Left colon (tissue), 2 donors: ENCODE measurements at places on chromosomes 13 and 19. TPM values are rescaled to one million over a fixed set of nuclear protein-coding genes. Genes with fewer than 3 reads are reported as not detected.

- DNase-seq, result no peak
Observed at GRCh38 chr13:75256922-75257321, 225.0 kb downstream of the TBC1D4 start.

DNA sequence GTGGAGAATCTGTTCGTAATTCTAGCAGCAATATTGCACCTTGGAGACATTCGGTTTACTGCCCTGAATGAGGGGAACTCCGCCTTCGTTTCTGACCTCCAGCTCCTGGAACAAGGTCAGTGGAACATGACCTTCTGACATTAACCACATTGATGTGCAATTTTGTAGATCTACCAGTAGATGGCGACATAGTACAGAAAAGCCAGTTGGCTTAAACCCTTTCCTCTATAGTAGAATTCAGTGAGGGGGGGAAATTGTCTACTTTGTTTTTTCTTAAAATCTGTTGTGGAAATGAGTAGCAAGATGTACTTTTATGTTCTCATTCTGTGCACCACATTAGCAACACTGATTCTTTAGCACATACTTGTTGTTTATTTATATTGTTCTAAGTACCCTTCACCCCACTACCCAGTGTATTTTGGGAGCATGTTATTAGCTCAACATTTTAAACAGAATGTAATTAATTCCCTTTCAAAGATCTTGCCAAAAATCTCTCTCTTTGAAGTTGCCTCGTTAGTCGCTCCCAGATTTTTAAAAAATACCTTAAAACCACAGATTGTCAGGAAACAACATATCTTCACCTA, 332.2 kb downstream of the MYO16 start:
- no peak for DNase-seq

- DNase-seq, result no peak
Observed at GRCh38 chr19:31597616-31598015, 248.4 kb upstream of the TSHZ3 start.

GRCh38 chr13:50550151-50550550, 293.3 kb downstream of the DLEU7 start:
- no peak for DNase-seq

- DNase-seq, result peak; percentile 35
Observed at GRCh38 chr13:109743706-109744453, 42.5 kb downstream of the IRS2 start.

DNA sequence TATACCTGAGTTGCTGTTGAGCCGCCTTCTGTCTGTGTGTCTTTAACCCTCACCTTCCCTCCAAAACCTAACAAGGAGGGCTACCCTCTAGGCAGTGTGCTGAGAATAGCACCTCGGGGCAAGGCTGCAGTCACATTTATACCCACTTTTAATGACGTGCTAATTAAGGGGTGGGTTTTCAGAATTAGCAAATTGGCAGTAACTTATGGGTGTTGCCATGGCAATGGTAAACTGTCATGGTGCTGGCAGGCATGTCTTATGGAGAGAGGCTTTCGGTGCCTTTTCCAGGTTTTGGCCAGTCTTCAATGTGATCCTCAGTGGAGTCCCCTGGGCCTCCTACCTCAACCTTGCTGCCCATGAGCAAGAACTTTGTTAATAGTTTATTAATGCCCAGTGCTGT, 1.2 kb upstream of the PNMA8A start:
- DNase-seq, result no peak

GRCh38 chr13:102369302-102369701, 32.5 kb downstream of the FGF14 start:
- no peak for DNase-seq

DNA sequence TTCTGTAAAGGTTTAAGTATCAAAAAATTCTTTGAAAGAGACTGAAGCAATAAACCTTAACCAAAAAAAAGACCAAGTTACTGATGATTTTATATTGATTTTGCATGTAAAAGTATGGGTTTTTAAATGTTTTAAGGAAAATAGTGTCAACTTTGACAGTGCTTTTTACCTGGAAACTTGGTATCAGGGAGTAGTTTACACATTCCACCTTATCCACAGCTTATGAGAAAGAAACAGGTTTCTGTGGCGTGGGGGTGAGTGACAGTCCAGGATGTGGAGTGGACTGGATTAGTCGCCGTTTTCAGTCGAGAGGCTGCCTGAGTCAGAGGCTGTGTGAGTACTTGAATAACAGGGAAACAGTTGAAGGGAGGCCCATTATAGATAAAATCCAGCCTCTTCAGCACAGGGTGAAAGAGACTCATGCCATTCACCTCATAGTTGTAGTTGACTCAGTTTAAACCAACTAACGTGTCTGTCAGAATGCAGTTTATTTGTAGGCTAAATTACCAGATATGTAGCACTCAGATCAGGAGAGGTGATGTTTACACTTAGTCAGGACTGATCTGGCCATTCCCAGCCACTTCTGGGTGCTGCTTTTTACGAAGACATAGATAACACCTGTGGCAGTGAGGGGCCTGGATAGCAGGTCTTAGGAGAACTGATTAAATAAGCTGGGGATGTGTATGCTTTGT, 595 bp upstream of the GPR183 start:
- peak; percentile 36 for DNase-seq

GRCh38 chr13:74389056-74389455, 254.9 kb upstream of the KLF12 start:
- DNase-seq, result no peak

GRCh38 chr13:39821977-39822376, 166.5 kb downstream of the COG6 start:
- DNase-seq, result no peak

GRCh38 chr13:33884531-33885220, 66.7 kb downstream of the RFC3 start:
- no peak for DNase-seq

DNA sequence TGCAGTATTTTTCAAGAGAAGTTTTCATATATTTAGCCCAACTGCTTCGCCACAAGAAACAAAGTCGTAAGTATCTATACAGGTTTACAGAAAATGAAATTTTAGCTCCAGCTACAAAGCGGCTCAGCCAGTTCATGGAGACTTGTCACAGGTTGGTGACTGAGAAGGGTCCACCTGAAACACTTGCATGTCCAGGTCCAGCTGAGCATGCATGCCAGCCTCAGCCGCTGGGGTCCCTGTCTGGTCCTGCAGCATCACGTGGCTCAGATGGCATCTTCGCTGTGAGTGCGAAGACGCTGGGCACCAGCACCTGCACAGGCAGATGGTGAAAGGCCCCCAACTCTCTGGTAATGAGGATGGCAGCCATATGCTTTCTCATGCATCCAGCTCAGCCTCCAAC, 63.8 kb downstream of the SHISA2 start:
- no peak for DNase-seq

DNA sequence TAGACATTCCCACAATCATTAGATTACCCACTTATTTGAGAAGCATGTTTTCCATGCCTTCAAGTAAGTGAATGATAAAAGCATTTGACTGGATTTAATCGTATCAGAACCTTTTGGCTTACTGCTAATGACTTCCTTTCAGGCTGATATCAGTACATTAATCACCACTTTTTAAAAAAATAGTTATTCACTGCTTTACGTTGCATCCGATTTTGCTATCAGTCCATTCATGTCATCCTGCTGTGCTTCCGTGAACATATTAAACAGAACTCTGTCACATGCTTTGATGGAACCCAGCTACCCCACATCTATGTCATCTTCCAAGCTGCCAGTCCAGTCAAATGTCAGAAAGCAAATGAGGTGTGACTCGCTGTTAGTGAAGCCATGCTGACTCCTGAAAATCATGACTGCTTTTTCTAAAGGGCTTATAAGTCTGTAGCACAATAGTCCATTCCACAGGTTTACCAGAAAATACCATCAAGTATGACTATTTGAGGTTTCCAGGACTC, 440.9 kb downstream of the IRS2 start:
- DNase-seq, result no peak

- no peak for DNase-seq
Observed at GRCh38 chr19:33504058-33504444, 17.5 kb downstream of the PEPD start.

DNA sequence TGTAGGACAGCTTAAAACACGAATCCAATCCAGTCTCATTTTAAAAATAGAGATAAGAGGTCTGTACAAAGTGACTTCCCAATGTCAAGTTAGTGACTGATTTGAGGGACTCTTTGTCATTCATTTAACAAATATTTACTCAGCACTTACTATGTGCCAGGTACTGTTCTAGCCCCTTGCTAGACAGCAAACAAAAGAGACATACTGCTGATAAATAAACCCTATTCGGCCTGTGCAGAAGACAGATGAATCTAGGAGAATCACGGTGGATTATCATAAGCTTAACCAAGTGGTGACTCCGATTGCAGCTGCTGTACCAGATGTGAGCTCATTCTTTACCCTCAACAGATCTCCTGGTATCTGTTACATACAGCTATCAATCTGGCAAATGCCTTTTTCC, 6.4 kb upstream of the ELF1 start:
- DNase-seq, result no peak

DNA sequence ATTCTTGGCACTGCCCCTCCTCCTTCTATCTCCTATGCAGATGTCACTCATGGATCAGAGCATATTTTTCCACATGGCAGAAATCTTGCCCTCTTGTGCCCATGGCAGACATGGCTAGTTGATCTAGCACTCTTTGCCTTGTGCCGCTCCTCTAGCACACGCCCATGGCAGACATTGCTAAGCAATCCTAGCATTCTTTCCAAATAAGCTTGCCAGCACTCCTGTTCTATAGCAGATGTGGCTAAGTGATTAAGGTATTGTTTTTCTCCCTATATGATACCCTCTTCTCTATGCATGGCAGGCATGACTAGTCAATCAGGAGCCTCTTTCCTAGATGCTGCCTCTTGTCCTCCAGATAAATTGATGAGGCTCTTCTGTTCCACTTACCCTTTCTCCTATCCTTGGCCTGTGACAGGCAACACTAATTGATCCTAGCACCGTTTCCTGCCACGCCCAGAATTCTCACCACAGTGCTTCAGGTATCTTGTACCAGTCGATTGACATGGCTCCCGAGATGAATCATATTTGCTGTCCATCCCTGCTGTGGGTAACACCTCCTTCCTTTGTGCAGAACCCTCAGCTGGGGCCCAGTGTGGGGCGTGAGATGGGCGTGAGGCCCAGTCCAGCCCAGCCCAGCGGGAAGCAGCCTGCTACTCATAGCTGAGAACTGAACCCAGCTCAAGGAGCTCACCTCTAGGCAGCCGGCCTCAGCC, 26.9 kb downstream of the TMED1 start:
- no peak for DNase-seq

DNA sequence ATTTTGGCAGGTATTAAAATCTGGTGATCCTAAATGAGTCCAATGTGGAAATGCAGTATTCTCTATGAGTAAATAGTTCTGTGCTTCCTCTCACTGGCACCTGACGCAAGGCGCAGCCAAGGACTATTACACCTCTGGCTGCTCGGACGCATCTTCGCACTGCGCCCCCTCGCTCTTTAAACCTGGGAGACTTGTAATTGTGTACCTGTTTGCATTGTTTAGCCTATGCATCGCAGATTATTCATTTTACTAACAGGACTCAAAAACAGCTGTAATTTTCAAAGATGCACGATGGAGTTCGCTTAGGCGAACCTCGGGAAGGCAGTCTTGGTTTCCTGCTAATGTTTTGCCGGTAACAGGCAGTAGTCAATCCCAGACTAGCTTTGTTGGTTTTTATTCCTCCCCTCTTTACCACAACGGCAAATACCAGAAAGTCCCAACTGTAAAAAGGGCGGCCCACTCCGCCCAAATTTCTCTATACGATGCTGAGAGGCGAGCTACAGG, 113.2 kb downstream of the KCNRG start:
- DNase-seq, result no peak

Gene TEX29
- total RNA-seq, result 0.89 TPM

Gene ZNF878
- total RNA-seq, result not detected

Gene KANK3
- 2.6 TPM for total RNA-seq

Gene MCEMP1
- total RNA-seq, result not detected

Gene EFNA2
- total RNA-seq, result 85.4 TPM

Gene LEUTX
- total RNA-seq, result not detected

Gene KASH5
- total RNA-seq, result not detected
